ENCODE measurements at places on chromosomes 13 and 19. TPM values are rescaled to one million over a fixed set of nuclear protein-coding genes. Genes with fewer than 3 reads are reported as not detected.

DNA sequence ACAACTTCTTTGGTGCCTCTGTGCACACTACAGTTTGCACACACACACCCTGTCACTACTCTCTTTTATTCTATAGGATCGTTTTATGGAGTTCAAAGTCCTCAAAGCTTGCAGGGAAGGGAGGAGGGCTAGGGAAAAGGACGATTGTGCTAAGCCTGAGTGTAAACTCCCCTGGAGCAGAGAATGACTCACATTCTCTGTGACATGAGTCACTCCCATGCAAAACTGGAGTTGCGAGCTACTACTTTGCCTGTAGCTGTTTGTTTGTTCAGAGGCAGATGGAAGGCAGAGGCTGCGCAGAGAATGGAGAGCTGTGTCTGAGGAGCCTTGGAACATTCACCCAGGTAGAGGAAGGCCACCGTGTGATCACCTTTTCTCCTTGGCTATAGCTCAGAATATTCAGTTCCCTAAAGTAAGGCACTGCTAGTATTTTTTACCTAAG is 80.5 kb upstream of the MBNL2 start:
- no peak for DNase-seq

- no peak for DNase-seq
These were observed 30.4 kb upstream of the CEACAM21 start for GRCh38 chr19:41545547-41545946.

GRCh38 chr13:30565658-30566057 is 52.1 kb upstream of the USPL1 start:
- DNase-seq: no peak

GRCh38 chr13:36341718-36342117 is 4.5 kb downstream of the SPART start:
- DNase-seq: no peak

DNA sequence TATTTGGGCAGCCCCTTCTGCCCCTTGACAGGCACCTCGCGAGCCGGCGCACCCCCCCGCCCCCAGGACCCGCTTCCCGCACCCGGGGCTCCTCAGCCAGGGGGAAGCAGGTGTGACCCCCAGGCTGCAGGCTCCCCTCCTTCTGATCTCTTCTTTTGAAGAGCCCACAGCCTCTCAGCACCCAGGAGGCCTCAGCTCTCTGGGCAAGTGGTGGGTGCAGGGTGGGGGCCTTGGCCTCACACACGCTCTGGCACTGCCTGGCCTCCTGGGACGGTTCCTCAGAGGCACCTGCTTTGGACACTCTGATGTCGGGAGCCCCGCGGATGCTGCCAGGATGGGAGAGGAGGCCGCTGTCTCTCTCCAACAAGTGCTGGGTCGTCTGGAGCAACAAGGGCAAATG is 1.5 kb upstream of the C13orf46 start:
- DNase-seq: no peak

DNA sequence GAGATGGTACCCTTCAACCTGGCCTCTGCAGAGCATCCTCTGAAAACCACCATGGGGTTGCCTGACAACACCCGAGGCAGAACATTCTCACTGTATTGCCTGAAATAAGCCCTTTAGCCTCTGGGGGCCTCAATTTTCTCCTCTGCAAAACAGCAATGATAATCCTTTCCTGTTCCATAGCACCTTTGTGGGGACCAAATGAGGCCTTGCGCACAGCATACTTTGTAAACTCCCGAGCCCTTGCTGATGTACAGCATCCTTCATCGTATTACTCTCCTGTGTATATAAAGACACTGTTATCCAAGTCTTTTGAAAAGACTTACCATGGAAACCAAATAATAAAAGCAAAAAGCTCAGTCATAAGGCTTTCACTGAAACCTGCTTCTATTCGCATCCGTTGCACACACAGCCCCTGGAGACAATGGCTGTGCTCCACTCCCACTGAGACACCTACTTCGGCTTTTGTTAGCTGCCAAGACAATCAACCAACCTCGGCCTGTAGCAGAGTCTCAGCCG is 276.0 kb downstream of the FOXO1 start:
- DNase-seq: no peak

DNA sequence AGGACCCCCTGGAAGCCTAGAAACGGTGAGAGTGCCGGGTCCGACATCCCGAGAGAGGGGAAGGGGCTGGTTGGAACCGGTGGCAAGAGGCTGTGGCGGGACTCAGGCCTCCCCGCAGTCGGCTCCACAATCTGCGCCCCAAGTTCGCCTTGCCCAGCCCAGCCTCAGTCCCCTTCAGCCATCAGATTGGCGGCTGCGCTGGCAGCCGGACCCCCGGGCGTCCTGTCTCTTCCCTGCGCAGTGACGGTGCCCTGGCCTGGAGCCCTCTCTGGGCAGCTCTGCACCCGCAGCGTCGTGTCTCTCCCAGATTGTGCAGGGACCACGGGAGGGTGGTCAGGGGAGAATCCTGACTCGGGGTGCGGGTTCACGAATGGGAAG is 315 bp downstream of the ZNF492 start:
- no peak for DNase-seq

DNA sequence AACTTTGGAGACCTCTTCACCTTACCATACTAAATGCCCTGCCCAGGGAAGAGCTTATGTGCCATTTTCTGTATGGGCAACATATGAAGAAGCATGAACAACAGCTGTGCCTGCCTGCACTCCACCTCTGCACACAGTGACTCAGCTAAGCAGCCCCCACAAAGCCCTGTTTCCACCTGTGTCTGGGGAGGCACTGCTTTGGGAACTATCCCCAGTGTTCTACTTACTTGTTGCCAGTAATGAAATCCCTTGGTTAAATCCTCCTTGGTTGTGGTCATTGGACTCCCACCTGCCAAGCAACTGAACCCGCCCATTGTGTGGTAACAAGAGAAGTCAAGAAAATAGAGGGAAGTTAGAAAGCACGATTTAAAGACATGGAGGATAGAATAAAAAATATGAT is 84.6 kb downstream of the NALCN start:
- no peak for DNase-seq

- no peak for DNase-seq
These were observed 231.0 kb upstream of the IRS2 start for GRCh38 chr13:110017379-110017778.

- no peak for DNase-seq
These were observed 305.3 kb downstream of the TEX29 start for GRCh38 chr13:111625526-111626315.

The CEACAM21 gene
- 5.1 TPM for total RNA-seq

The ZNF441 gene
- 38.5 TPM for total RNA-seq

The PRR22 gene
- total RNA-seq: 2.6 TPM

The LRRC4B gene
- 30.4 TPM for total RNA-seq

The ZNF888 gene
- total RNA-seq: 3.4 TPM

The PCDH17 gene
- 82.6 TPM for total RNA-seq
